ENCODE measurements at places on chromosomes 3 and 15.
A peak's percentile ranks its signal among the peaks of the same experiment; 100 is the strongest.

GRCh38 chr3:123741041-123741511 lies 143.1 kb downstream of the MYLK start:
- no peak for DNase-seq

DNA sequence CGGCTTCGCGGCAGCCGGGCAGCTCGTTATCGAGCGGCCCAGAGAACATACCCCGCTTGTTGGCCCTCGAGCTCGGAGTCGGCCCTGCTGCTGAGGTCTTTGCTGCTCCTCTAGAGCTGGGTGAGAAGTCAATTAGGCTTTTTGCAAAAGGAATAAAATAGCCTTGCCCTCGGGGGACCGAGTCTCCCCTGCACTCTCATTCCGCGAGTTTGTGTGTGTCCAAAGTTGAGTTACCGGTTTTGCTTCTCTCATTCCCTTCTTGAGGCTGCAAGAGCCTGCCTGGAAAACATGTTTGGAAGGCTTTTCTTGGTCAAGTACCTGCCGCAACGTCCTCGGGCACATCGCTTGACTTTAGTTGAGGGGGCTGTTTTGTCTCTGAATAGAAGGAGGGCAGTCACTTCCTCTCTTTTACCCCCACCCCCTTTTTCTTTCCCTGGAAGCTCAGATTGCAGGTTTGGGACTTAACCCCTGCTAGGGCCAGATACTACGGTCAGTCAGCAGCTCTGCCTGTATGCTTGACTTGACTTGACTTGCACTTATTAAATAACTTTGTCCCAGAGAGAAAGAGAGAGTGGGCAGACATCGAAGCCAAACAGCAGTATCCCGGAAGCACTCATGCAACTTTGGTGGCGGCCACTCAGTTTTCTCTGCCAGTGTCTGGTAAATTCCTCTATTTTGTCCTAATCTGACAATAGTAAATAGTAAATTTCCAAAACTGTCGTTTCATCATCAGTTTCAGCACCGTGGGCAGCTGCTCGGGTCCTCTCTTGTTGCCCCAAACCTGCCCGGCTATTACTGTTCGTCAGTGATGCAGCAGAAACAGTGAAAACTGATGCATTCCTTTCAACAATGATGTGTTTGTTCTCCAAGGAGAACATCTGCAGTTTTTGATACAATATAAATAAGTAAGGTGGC lies 609 bp downstream of the RNF13 start:
- no peak for DNase-seq

DNA sequence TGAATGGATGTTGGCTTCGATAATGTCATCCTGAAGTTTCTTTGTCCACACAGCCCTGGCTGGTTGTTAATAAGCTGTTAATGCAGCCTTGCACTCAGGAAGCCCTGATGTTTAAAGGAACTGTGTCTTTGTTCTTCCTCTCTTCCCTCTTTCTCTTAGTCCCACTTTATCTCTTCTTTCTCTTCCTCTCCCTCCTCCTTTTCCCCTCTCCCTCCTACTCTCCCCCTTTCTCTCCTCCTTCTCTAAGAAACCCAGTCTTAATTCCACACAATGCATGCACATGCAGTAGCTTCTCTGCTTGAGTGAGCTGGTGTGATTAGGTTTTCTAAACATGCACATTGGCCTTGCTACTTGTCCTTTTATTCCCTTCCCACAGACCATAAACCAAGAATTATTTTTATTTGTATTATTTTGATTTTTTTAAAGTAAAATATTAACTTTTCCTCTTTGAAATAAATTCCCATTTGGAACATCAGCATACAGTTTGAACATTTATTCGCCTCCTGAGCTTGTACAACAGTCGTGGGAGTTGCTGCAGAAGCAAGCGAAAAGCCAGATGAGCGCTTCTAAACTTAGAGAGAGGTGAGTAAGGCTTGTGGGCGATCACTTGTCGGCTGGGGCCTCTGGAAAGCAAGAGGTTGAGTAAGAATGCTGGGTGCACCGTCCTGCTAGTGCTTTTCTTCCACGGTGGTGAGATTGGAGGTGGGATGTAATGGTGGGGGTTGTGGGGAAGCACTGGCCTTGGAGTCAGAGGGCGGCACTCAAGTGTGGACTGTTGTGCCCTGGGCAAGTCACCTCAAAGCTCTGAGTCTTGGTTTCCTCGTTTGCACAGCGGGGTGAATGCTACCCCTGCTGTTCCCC lies 7.2 kb downstream of the GHRL start:
- no peak for DNase-seq

- peak; percentile 29 for DNase-seq
Measured at GRCh38 chr3:56251343-56251945, 216.8 kb downstream of the ERC2 start.
